Stimulated activated CD8-positive, alpha-beta memory T cell treated with anti-CD3 and anti-CD28 coated beads, Interleukin-12 subunit alpha, Interleukin-12 subunit beta, amount 100 ng/mL, for 4 hours (primary cell): ENCODE measurements at places on chromosomes 6 and 20.
A peak's percentile ranks its signal among the peaks of the same experiment; 100 is the strongest.

DNA sequence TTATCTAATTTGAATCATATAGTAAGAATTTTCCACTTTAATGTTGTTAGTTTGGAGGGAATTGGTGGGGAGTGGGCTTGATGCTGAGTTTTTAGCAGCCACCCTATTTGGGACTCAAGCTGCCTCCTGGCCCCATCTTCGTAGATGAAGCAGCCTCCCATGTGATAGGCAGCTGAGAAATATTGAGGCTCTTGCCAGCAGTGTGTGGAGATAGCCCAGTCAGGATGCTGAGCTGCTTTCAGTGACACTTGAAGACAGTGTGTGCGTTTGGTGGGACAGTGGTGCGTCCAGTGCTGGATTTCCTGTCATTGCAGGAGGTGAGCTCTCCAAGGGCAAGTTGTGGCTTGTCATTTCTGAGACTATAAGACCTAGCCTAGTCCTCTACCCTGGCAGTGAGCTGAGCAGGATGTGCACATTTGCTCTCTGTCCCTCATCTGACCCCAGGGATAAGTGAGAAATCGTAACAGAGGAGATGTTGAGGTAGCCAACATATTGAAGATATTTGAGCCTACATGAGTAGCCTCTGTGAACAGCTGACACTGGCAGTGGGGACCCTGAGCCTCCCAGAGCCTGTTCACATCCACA is 47.9 kb upstream of the RNF8 start:
- no peak for DNase-seq

GRCh38 chr20:25237610-25238318 is 10.1 kb upstream of the PYGB start:
- DNase-seq: no peak

DNA sequence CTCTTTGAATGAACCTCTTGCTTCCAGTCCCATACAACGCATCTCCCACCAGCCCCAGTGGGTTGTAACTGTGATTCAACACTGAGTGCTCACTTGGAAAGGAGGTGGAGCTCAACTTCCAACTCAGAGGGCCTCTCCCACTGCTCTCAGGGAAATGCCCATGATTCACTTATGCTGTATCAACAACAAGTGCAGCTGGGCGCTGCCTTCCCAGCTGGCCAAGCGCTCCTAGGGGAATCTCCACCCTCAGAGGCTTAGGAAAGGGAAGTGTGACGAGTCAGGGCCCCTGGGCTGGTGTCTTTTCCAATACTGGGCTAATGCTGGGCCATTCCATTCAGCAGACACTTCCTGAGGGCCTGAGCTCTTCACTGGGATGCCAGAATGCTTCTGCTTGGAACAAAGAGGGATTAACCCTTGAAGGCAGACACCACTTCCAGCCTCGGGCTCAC is 8.1 kb upstream of the OCSTAMP start:
- DNase-seq: no peak

- no peak for DNase-seq
Observed at GRCh38 chr6:106549521-106549920, 79.8 kb downstream of the RTN4IP1 start.

GRCh38 chr20:64271636-64272035 is 16.1 kb downstream of the PCMTD2 start:
- DNase-seq: no peak

DNA sequence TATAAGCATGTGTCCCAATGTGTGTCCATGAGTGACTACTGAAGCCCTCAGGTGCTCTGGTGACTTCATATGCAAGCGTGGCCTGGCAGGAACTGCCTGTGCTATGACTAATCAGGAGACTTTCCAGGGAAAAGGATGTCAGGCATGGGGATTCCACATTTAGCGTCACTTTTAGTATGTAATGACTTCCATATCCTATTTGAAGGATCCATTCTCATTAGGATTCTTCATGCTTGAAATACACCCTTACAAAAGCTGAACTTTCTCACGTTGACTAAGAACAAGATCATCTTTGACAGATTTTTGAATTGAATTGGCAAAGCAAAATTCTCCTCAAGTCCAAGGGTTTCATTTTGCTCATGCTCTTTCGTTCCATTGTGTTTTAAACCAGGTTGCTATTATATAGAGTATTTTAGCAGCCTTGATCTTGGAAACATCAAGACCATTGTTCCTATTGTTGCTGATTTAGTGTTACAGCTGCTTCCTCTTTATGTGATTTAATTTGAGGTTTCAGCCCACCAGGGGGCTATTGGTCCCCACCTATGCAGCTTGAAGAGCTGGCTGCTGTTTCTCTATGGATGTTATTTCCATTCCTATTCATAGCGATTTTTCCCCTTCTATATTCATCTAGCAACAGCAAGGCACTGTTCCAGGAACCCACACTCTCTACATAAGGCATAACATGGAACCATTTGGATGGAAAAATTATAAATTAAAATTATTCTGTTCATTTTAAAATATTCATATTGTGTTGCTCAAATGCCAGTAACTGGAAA is 418.6 kb downstream of the CDKAL1 start:
- DNase-seq: no peak

GRCh38 chr20:10483691-10484090 is 48.6 kb downstream of the SLX4IP start:
- DNase-seq: no peak

GRCh38 chr6:1709234-1709641 is 99.5 kb downstream of the FOXC1 start:
- DNase-seq: no peak

DNA sequence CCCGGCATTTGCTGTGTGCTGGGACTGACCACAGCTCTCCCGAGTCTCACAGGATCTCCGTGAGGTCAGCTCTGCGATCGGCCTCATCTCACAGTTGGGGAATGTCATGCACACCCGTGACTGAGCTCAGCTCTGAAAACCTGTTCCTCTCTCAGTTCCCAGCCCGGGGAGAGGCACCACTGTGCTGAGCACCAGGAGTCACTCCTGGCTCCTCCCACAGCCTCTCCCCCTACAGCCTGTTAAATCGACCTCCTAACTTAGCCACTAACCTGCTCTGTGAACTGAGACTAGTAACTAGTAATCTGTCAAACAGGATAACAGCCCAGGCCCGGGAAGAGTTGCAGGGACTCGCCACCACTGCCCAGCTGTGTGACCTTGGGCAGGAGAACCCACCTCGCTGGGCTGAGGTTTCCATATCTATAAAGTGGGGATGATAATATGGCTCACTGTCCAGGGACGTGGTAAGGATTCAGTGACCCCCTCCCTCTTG is 20.1 kb upstream of the NOL4L start:
- DNase-seq: no peak

DNA sequence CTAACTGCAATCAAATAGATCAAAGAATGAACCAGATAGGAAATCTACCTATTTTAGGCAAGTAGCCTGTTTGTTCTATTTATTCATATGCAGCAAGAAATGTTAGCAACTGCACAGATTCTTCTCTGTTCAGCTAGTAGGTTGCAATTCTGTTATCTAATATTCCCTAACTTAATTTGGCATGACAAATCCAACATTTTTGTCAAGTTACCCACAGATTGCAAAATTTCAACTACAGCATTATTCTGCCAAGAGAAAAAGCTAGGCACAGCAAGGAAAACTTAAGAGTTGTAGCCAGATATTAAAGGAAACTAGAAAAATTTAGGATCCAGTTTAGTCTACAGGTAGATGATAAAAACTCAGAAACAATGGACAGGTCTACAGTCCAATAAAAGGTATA is 104.4 kb upstream of the SYNCRIP start:
- no peak for DNase-seq

- DNase-seq: no peak
Observed at GRCh38 chr20:33640287-33640686, 21.8 kb upstream of the C20orf144 start.

DNA sequence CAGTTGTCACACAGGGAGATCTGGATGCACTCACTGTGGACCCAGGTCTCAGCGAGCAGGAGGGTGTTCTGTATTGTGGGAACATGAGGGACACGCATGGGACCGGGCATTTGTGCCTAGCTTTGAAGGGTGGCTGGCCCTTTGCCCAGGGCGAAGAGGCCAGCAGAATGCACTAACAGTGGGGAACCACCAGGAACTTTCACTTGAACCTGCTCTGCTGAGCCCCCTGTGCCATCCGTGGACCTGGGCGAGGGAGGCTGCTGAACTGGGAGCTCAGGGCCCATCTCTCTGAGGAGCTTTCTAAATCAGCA is 1.2 kb upstream of the ULBP2 start:
- DNase-seq: no peak

DNA sequence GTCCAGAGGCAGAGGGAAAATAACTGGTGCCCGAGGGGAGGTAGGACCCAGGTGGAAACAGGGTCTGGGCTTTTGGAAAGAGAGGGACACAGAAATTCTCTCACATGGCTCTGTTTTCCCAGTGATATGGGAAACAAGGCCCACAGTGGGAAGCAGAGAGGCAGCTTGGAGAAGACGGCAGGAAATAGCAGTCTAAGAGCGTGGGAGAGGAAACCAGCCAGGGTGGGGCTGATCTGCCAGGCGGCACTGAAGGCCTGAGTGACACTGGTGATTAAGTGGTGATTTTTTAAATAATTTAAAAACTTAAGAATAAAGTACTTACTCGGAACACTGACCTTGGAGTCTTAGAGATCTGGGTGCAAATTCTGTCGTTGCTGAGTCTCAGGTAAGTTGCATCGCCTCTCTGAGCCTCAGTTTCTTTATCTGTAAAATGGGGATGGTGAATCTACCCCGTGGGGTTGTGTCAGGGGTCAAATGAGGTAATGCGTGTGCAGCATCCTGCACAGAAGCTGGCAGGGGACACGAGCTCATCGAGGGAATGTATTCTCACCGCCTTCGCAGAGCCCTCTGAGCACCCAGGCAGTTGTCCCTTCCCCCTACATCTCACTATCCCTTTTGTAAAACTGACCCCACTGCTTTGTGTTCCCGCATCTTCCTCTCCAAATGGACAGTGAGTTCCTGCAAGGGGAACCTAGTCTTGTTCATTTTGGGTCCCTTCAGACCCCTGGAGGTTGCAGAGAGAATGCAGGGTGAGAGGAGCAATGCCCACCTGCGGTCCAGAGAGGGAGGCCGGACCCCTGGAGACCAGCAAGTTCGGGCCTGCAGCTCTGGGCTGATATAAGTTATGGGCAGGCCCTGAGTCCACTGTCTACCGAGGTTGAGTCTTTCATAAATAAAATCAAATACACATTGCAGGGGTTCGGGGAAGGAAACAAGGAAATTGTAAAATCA is 228.6 kb upstream of the PMEPA1 start:
- no peak for DNase-seq

GRCh38 chr6:119643876-119644275 is 294.3 kb upstream of the MAN1A1 start:
- no peak for DNase-seq

DNA sequence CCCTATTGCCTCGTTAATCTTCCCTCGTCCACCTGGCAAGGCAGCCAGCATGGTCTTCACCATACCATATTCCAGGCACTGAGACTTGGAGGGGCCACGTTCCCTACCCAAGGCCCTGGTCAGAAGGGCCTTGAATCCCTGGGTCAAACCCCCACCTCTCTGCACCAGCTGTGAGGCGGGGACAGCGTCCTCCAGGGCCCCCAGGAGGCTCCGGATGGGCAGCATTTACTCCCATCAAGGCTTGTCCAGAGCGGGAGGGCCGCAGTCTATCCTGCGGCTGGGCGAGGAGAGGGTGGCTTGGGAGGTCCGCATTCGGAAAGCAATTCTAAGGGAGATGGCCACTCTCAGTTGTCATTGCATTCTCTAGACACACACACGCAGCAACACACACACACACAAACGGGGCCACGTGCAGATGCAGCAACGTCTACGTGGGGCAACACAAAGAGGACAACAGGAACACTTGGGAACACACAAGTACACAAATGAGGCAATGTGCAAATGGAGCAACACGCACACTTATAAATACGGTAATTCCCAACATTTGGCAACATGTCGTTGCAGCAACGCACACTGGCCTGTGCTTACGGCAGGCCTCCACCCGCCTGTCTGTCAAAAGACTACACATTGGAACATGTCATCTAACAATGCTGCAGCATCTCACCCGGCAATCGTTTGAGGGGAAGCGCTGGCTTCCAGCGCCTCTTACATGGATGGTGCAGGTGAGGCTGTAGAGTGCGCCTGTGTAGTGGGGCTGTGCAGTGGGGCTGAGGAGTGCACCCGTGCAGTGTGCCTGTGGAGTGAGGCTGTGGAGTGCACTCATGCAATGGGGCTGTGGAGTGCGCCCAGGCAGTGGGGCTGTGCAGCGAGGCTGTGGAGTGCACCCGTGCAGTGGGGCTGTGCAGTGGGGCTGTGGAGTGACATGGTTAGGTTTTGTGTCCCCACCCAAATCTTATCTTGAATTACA is 12.9 kb upstream of the NTSR1 start:
- DNase-seq: no peak

GRCh38 chr6:33314515-33314942 is 651 bp upstream of the TAPBP start:
- DNase-seq: peak; percentile 55

- no peak for DNase-seq
Observed at GRCh38 chr6:5846335-5846734, 160.4 kb downstream of the NRN1 start.

DNA sequence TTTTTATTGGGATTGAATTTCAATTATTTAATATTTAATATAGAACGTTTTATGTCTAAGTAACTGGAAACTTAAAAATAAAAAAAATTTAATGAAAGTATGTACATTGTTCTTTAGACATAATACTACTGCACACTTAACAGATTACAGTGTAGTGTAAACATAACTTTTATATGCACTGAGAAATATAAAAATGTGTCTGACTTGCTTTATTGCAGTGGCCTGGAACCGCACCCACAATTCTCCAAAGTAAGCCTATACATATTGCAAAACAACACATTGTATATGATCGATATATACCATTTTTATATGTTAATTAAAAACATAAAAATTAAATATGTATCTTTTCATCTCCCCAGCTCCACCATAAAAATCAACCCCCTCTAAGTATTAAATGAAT is 42.8 kb downstream of the GFOD1 start:
- DNase-seq: no peak

DNA sequence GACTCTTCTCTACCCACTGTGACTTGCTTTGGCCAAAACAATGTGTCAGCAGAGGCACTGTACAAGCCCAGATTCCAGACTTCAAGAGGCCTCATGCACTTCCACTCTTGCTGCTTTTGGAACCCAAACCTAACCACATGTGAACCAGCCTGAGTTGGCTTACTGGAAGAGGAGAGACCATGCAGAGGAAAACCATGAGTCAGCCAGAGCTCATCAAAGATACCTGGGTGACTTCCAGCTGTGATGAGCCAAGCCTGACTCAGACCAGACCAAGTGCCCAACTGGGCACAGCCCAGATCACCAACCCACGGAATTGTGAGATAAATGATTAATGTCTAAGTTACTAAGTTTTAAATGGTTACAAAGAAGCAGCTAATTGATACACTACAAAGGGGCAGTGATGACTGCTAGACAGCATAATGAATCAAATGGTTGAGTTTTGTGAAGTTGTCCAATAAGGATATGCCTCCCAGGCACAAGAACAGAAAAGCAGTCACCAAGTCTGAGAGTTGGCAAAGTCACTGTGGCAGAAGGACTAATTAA is 16.2 kb upstream of the BEND6 start:
- no peak for DNase-seq

DNA sequence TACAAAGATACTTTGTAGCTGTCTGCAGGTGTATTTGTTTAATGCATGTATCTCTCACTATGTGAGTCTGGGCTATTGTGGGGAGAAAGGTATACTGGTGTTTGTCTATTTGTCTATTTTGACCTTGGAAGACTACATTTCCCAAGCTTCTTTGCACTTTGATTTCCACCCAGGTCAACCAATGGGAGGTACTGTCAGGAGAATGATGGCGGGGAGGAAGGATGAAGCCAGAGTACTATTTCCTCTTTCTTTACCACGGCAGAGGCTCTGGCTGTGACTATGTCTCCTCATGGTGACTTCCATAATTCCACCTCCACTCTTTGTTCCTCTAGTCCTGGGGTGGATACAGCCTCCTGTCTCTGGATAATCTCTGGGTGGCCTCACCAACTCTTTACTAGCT is 23.1 kb downstream of the LBP start:
- DNase-seq: no peak

GRCh38 chr6:19660123-19660910 is 176.9 kb upstream of the ID4 start:
- no peak for DNase-seq
